Subcutaneous adipose tissue (tissue), 4 donors: ENCODE measurements at places on chromosomes 11 and 22. TPM values are rescaled to one million over a fixed set of nuclear protein-coding genes. Genes with fewer than 3 reads are reported as not detected.

CCDC85B gene
- 27.7 TPM for total RNA-seq

FAM111A gene
- 48.1 TPM for total RNA-seq

PRRG4 gene
- 2.2 TPM for total RNA-seq

DDIAS gene
- total RNA-seq = 0.38 TPM

TMEM41B gene
- 19.4 TPM for total RNA-seq

ME3 gene
- total RNA-seq = 60.7 TPM

DEPDC7 gene
- total RNA-seq = 2.2 TPM

MS4A4A gene
- total RNA-seq = 134 TPM

IGLL1 gene
- not detected for total RNA-seq

ART1 gene
- not detected for total RNA-seq

OR5P2 gene
- total RNA-seq = not detected

RCOR2 gene
- 0.88 TPM for total RNA-seq

MS4A12 gene
- total RNA-seq = not detected

LRP4 gene
- total RNA-seq = 2.9 TPM

LRRC74B gene
- not detected for total RNA-seq

IGLL5 gene
- total RNA-seq = not detected

CRY2 gene
- 84.2 TPM for total RNA-seq
